LNCaP clone FGC (cell line): ENCODE measurements at places on chromosomes 11 and 22.

- DNase-seq = no peak
Measured at GRCh38 chr11:66676282-66676919, 1.3 kb downstream of the RBM4B start.

DNA sequence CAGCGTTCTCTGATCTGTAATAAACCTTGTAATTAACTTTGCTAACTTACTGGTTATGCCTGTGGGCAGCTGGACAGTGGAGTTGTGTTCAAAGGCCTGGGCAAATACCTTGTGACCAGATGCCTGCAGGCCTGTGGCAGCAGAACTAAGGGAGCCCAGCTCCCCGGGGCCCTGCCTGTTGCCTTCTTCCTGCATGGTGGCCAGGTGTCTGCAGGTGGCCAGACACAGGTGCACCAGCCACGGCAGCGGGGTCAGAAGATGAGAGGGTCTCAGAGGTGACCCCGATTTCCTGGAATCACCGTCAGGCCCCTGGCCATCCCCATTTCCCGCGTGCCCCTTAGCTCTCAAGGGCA is 127.2 kb downstream of the OSBP2 start:
- DNase-seq = no peak

DNA sequence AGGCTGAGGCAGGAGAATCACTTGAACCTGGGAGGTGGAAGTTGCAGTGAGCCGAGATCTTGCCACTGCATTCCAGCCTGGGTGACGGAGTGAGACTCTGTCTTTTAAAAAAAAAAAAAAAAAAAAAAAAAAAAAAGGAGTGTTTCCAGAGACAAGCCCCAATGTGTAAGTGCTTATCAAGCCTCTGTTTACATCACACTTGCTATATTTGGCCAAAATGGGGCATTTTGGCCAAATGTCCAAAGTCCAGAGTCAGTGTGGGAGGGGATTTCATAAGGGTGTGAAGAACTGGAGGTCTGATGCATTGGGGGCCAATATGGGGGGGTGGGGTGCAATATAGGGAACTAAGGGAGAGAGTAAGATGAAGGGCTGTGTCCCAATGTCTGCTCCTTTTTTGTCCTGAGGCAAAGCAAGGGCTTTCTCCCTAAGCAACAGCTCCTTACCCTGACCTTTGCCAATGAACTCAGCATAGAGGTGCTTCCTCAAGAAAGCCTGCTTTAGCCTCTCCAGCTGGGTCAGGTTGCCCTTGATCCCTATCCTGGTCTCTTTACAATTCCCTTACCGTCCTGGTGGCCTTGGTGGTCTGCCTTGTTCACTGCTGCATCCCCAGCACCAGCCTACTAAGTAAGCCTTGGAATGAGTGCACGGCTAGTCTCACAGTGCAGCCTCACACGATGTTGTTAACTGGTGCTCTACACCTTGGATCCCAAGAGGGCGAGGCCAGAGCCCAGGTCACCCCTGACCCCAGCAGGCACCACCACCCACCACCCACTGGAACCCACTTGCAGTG is 14.1 kb upstream of the BCR start:
- DNase-seq = no peak

GRCh38 chr11:124081483-124081882 is 33.8 kb upstream of the VWA5A start:
- DNase-seq = no peak

GRCh38 chr22:19406281-19406811 is 25.2 kb downstream of the HIRA start:
- no peak for DNase-seq

DNA sequence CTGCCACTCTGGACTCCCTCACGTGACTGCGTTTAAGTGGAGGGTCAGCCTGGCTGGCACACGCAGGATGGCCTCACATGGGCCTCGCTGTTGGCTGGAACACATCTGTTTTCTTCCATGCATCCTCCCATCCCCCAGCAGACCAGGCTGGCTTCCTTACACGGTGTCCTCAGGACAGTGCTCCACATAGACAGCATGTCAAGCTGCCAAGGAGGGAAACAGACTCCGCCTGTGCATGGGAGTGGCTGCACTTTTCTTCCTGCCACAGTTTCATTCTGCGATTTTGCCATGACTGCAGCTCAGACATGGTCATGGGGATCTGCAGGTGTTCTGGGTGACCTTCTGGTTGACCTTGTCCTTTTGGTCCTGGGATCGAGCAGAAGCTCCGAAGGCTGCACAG is 344.2 kb downstream of the SHANK2 start:
- peak; percentile 15 for DNase-seq

DNA sequence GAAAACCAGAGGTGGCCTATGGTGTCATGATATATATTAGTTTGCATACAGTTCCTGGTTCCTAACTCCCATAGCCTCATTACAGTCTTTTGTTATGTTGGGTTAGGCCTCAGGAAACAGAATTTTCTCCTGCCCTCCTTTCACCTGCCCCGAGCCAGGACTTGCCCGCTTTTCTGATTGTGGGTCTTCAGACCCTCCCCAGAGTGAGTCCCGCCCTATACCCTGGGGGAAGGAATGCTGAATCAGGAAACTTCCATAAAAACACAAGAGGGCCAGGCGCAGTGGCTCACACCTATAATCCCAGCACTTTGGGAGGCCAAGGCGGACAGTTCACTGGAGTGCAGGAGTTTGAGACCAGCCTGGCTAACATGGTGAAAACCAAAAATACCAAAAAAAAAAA is 70.9 kb downstream of the SLC35F2 start:
- DNase-seq = no peak

DNA sequence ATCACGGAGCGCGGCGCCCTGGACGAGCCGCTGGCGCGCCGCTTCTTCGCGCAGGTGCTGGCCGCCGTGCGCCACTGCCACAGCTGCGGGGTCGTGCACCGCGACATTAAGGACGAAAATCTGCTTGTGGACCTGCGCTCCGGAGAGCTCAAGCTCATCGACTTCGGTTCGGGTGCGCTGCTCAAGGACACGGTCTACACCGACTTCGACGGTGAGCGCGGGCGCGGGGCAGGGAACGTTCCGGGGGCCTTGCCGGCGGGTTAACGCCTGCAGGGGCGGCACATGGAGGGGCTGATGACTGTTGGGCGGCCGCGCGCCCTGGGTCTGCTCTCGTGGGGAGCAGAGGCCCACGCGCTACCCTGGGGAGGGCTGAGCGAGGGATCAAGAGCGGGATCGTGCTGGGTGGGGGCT is 1.0 kb downstream of the PIM3 start:
- no peak for DNase-seq

- no peak for DNase-seq
Measured at GRCh38 chr11:71986131-71986530, 12.6 kb upstream of the IL18BP start.

GRCh38 chr11:126700768-126701519 is 299.6 kb downstream of the KIRREL3 start:
- no peak for DNase-seq

- no peak for DNase-seq
Measured at GRCh38 chr11:124812876-124813275, 12.7 kb upstream of the MSANTD2 start.

DNA sequence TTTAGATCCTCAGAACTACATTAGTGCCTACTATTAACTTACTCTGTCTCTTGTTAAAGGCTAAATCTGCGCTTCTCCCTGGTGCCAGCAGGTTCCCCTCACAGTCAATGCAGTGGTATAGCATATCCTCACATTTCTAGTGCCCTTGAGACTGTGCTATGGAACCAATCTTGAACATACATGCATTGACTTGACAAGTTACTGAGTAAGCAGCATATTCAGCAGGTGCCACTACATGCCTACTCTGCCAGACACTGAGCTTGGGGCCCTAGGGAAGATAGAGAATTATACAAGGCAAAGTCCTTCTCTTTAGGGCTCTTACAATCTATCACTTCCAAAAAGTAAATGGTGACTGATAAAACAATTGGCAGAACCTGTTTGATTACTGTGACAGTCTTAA is 3.2 kb downstream of the FUT4 start:
- DNase-seq = no peak

GRCh38 chr11:28618416-28618815 is 510.2 kb downstream of the METTL15 start:
- DNase-seq = no peak

DNA sequence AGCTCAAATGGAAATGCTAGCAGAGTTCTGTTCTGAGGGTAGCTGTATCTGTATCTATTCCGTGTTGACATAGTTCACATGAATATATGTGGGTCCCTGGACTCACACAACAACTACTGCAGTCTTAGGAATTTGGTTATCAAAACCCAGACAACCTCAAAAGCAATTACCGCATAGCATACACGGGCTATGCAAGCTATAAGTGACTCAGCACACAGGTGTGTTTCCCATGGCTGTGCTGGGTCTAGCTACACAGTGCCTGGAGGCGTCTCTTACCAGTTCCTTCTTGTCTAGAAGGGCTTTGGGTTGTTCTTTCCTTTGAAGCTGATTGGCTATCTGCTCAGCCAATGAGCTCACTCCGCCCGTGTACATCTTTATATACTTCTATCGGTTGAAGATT is 98.2 kb upstream of the BID start:
- no peak for DNase-seq

- DNase-seq = no peak
Measured at GRCh38 chr11:10540546-10540914, 457 bp downstream of the RNF141 start.

DNA sequence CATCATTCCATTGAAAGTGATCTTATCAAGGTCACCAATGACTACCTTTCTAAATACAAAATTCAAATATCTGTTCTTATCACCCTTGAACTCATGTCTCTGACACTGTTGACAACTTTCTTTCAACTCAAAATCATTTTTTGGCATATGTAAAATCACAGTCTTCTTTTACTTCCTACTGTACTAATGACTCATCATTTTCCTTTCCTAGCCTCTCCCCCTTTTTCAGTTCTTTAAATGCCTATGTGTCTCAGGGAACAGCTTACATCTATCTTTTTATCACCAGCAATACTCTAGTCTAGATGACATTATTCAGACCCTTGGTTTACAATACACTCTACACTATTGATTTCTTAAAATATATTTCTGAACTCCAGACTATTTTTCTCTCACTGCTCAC is 2220.7 kb upstream of the RAG2 start:
- DNase-seq = no peak

GRCh38 chr11:124194293-124195188 is 11.4 kb downstream of the OR10D3 start:
- DNase-seq = no peak

GRCh38 chr11:106727256-106727655 is 291.0 kb downstream of the GUCY1A2 start:
- DNase-seq = no peak

DNA sequence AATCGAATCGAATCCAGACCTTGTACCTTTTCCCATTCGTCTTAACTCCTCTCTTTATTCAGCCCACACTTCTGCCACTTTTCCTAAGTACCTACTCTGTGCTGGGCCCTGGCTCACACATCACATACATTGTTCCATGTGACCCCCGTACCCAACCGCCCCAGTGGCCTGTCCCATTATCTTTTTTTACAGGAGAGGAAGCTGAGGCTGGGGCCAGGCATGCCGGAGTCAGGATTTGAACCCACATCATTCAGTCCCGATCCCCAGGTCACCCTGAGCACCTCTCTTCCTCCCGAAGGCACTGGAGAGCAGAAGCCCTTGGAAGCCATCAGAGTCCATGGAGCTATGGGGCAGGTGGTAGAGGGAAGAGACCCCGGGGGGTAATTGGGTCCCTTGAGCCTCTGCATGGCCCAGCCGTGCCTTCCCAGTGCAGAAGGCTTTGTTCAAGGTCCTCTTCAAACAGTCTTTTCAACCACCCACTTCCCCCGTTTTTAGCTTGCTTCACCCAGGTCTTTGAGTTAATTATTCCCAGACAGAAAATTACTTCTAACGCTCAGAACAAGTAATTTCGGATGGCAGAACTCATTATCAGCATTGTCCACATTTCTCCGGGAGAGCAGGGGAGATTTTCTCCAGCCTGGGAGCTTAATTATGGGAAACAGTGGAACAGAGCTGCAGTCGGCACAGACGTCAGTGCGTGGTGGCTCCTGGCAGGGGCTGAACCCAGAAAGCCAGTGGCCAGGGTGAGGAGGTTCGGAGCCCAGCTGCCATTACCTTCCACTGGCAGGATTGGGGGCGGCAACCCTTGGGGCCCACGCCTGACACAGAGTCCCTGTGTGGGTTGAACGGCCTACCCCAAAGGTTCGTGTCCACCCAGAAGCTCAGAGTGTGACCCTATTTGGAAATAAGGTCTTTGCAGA is 82.4 kb upstream of the RTL6 start:
- no peak for DNase-seq

DNA sequence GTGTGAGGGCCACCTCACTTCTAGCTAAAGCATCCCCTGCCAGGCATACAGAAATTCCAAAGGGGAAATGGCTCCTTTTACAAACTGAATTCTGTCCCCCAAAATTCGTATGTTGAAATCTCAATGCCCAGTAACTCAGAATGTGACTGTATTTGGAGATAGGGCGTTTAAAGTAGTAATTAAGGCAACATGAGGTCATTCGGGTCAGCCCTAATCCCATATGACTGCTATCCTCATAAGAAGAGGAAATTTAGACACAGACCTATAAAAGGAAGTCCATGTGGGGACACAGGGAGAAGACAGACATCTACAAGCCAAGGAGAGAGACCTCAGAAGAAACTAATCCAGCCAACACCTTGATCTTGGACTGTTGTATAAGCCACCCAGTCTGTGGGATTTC is 119.1 kb downstream of the CHST1 start:
- DNase-seq = no peak

- DNase-seq = no peak
Measured at GRCh38 chr22:39230261-39231196, 14.3 kb downstream of the PDGFB start.

DNA sequence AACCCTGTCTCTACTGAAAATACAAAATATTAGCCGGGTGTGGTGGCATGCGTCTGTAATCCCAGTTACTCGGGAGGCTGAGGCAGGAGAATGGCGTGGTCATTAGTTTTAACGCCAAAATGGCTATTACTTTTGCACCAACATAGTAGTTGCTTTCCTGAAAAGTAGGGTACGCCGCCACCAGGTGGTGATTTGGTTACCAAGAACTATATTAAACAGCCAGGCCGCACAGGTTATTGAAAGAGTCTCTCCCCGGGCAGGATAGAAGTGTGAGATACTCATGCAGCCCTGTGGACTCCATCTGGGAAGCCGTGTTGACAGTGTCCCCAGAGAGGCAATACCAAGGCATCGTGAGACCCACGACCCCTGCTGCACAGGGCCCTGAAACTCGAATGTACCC is 24.6 kb upstream of the LRRC32 start:
- DNase-seq = no peak
